Spinal cord (tissue), 10 donors: ENCODE measurements at places on chromosomes 11 and 22.

- DNase-seq, result no peak
These were observed 3.1 kb upstream of the TMA7B start for GRCh38 chr22:39956932-39957664.

GRCh38 chr22:42052765-42053164, 17.8 kb downstream of the NAGA start:
- DNase-seq, result no peak

DNA sequence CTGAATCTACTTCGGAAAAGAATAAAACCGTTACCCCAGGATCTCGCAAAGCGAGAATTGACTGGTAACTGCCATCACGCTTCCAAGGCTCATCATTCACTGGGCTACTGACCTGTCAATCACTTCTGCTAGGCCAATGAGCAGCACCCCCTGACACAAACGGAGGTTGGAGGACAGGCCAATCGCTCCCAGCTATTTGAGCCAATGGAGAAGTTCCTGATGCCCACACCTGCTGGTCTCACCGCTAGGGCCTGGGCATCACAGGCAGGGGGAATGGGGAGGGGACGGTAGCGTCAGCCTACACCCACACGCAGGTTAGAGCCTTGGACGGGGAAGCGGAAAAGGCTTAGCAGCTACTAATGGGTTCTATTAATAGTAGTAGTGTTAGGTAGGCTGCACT, 56.7 kb upstream of the CHST1 start:
- DNase-seq, result no peak

DNA sequence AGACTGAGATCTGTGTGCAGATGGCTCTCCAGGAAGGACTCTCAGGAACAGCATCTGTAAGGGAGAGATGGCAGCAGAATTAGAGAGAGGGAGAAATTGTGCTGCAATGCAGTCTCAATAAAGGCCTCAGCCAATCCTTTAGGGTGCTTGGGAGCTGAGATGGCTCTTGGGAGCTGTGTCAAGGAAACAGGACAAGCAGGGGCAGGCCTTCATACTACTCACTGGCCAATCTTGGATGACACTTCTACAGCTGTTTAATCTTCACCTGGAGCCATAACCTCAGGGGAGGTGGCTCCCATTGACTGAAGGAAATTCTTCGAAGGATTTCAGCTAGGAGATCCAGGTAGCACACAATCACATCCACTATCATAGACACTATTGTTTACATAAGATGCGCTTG, 10.0 kb downstream of the OR5B21 start:
- DNase-seq, result no peak
